T-helper 2 cell (primary cell): ENCODE measurements at places on chromosomes 4 and X.

DNA sequence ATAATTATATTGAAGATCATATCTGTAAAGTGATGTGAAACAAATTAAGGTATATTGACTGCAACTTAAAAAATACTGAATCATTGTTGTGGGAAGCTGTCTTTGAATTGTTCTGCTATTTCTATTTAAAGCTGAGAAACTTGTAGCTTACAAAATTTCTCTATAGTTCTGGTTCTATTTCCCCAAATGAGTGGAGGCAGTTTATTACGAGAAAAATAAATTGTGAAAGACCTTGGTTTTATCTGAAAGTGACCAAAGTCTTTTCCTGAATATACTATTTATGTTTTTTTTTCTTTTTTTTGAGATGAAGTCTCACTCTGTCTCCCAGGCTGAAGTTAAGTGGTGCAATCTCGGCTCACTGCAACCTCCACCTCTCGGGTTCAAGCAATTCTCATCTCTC, 165.4 kb downstream of the SH3BGRL start:
- no peak for DNase-seq

DNA sequence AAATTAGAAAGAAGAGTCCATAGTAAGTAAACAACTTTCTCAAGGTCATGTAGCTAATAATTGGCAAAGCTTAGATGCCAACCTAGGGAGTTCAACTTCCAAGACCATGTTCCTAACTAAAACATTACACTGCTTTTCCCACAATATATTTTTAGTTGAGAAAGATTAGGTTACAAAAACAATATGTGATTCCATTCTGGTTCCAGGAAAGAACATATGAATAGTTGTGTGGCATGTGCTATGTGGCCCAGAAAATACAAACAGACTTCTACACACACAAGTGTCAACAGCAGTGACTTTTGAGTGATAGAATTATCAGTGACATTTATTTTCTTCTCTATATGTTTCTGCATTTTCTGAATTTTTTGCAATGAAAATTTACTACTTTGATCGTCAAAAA, 62.7 kb upstream of the EDNRA start:
- DNase-seq: no peak

DNA sequence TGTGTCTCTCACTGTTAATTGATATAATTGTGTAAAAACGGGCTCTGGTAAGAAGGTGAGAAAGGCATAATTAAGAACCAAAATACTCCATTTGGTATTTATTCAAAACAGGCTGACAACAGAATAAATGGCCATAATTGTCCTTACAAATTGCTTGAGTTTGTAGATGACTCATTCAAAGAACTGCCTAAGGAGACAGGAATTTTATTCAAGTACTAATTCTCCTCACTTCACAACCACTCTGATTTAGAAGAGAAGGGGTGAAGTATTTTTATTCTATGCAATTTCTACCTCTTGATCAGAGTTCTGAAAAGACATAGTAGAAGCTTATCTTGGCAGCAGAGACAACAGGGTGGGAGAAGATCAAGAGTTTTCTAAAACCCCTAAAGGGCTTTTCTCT, 43.1 kb downstream of the ATP11C start:
- no peak for DNase-seq

GRCh38 chrX:155279873-155280272, 15.6 kb upstream of the RAB39B start:
- DNase-seq: no peak

GRCh38 chrX:65601126-65601525, 66.3 kb upstream of the MSN start:
- DNase-seq: no peak

DNA sequence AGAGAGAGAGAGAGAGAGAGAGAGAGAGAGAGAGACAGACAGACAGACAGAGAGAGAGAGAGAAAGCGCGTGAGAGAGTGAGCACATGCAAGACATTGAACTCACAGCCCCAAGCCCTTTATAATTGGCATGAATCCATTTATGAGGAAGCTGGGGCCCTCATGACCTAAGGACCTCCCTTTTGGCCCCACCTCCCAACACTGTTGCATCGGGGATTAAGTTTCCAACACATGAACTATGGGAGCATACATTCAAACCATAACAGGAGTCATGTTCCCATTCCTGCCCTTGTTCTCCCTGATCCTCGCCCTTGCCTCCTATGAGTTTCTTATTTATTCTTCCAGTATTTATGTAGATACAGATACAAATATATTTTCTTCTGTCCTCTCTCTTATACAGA, 269.8 kb upstream of the ARX start:
- DNase-seq: no peak

DNA sequence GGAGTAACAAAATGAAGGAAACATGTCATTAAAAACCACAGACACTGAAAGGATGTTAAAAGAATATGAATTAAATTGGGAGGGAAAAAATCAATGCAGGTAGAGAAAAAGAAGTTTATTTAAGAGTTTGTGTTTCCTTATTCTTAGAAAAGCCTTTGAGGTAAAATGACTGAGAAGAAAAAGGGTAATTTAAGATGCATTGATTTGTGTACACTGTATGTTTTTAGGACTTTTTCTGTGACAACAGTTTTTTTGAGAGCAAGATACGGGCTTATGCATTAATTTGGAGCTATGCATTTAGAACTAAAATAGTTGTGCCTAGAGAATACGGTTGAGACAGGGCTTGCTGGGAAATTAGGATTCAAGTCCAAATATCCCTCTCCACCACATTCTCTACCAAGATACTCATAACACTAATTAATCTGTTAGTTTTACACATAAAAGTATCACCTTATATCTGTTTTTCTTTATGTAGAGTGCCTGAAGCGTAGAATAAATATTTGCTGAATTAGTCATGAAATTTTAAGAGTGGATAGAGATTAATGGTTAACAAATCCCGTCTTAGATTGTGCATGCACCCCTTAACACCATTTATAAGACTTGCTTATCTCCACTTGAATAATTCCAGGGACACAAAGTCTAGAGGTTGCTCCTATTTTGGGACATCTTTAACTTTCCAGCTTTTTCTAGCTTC, 232.5 kb downstream of the PCDH7 start:
- DNase-seq: no peak

DNA sequence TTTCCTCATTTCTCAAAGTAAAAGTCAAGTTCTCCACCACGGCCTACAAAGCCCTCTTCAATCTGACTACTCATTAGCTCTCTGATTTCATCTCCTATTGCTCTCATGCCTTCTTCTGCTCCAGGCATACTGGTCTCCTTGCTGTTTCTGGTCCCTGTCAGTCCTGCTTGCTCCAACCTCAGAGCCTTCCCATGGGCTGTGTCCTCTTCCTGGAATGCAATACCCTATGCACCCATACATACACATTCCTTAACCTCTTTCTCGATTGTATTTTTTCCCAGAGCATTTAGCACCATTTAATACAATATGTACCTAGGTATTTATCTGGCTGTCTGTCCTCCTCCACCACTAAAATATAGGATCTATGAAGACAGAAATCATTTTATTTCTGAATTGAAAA, 385.2 kb downstream of the GASK1B start:
- DNase-seq: no peak

- DNase-seq: no peak
These were observed 156.1 kb downstream of the FRAS1 start for GRCh38 chr4:78213218-78213617.

DNA sequence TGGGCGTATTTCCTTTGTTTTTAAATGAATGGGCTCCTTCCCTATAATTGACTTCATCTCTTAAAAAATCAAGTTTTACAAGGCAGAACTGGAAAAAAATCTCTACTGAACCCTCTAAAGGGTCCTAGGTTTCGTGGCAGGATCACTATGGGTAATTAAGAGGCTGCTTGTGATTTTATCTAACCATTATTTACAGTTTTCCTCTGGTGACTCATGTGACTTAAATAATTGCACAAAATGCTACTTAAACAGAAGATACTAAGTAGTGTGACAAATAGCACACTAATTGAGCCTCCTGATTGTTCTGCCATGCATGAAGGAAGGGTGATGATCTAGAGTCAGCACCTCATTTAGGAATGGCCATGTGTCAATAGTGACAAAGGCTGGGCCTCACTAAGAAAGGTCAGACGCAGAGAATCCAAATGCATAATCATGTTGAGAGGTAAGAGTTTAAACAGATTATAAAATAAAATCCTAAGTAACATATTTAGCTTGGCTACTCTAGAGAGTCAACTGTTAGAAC, 35.5 kb downstream of the OFD1 start:
- DNase-seq: no peak

DNA sequence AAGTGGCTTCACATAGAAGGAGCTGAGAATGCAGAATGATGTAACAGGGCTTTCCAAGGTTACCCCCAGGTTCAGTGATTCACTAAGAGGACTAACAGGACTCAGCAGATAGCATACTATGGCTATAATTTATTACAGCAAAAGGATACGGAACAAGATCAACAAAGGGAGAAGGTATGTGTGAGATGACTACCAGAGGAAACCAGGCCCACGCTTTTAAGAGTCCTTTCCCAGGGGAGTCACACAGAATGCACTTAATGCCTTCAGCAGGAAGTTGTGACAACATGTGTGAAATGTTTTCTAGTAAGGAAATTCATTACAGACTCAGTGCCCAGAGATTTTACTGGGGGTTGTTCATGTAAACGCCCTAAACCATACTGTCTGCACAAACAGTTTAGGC, 373.6 kb upstream of the MAGEB2 start:
- no peak for DNase-seq

GRCh38 chrX:133415276-133416105, at the start of gene GPC4:
TSS of gene GPC4 (minus strand) at chrX:133415489. CDS start at chrX:133414965, 524 bp downstream.
- DNase-seq: no peak

- DNase-seq: no peak
These were observed 1.4 kb downstream of the ARHGEF6 start for GRCh38 chrX:136779346-136779781.

DNA sequence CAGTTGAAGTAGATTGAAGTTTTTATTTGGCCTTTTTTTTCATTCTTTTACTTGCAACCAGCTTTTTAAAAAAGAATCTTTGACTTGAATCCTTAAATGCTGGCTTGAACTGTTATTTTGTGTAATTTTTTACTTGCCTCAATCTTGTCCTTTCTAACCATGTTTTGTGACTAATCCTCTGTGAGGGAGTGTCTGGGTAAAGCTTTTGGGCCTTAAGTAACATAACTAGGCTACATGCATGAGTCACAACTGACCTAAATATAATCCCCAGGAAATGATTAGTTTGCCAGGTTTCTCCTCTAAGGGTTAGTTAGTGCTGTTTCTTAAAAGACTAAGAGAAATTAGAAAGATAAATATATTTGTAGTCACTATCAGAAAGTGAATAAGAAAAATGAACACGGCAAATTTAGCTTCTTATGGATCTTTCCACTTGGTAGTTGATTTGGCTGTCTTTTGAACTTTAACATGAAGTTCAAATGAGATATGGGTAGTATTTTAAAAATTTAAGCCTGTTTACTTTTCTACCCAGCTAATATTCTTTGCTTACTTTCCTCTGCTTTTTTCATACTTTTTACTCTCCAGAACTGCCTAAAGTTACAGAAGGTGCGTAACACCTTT, 13.0 kb downstream of the EXOC1 start:
- no peak for DNase-seq

- no peak for DNase-seq
These were observed 46.8 kb downstream of the TMEM165 start for GRCh38 chr4:55442541-55442940.

DNA sequence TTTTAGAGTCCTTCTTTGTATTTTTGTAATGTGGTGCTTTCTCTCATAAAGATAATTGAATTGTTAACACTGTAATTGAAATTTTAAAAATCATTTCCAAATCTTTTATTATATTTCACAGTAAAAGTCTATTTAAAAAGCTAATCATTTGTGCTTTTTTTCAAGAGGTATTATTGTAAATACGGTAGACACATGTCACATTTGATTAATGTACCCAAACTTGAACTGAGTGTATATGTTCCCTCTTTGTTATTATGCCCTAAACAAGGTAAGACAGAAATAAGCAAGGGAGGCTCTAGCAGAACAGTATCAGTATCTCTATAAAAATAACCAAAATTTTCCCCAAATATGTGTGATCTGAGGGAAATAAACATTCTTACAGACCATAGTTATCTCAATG, 21.5 kb upstream of the LARP1B start:
- DNase-seq: no peak

DNA sequence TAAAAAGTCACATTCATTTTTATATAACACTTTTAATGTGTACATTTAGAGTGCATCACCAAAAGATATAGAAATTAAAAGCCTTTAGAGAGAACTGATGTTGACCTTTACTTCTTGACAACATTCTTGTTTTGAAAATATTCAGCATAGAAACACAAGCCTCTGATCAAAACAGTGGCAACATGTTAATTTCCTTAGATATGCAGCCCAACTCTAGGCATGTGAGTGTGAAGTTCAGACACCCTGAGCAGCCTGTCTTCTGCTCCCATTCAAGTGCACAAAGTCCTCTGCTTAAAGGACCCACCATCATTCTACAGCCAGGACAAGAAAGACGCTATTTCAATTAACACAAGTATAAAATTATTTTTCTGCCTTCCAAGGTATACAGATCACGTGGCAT, 60.0 kb downstream of the PPP3CA start:
- DNase-seq: no peak

- no peak for DNase-seq
These were observed 1289.6 kb upstream of the TENM3 start for GRCh38 chr4:180953572-180953971.

DNA sequence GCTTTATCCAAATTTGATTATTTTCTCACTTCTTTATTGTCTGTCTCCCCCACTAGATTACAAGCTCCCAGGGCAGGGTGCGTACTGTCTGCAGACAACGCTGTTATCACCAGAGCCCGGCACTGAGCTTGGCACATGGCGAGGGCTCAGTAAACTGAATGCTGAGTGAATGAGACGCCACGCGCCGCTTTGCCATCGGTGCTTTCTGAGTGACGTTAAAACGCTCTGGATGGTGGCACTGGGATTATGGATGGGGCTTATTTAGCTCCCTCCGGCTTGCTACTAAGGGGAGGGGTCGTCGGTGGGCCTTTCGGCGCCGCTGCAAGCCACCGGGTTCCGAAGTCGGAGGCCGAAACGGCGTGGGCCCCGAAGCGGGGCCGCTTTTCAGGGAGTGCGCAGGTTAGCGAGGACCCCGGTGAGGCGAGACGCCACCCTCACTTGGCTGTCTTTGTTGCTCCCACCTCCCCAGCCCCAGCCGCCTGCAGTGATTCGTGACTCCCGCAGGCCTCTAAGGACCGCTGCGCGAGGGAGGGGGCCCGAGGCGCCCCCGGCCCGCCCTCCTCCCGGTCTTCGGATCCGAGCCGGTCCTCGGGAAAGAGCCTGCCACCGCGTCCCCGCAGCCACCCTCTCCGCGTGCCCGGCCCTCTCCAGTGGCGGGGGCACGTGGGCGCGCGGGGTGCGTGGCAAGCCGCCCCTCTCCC, 569 bp upstream of the FHL1 start:
- no peak for DNase-seq

- DNase-seq: no peak
These were observed 226.9 kb downstream of the FSTL5 start for GRCh38 chr4:161936625-161937550.

DNA sequence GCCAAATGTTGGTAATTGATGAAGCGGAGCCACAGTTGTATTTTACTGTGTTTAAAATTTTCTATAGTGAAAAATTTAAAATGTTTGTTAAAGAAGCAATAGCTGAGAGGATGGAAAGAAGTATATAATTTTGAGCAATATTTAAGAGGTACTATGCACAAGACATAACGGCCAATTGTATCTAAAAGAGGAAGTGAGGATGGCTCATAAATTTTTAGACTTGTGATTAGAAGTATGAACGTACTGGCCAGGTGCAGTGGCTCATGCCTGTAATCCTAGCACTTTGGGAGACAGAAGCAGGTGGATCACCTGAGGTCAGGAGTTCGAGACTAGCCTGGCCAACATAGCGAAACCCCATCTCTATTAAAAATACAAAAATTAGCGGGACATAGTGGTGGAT, 12.7 kb upstream of the HHIP start:
- DNase-seq: no peak

- no peak for DNase-seq
These were observed 52.8 kb downstream of the REPS2 start for GRCh38 chrX:16999275-16999674.

- no peak for DNase-seq
These were observed 1.1 kb downstream of the KLHL15 start for GRCh38 chrX:24025741-24026403.
